Stimulated activated CD4-positive, alpha-beta T cell treated with anti-CD3 and anti-CD28 coated beads, Interleukin-1b, Interleukin-23, amount 100 ng/mL, for 1 hour (primary cell): ENCODE measurements at places on chromosomes 7 and 10.
A peak's percentile ranks its signal among the peaks of the same experiment; 100 is the strongest.

DNA sequence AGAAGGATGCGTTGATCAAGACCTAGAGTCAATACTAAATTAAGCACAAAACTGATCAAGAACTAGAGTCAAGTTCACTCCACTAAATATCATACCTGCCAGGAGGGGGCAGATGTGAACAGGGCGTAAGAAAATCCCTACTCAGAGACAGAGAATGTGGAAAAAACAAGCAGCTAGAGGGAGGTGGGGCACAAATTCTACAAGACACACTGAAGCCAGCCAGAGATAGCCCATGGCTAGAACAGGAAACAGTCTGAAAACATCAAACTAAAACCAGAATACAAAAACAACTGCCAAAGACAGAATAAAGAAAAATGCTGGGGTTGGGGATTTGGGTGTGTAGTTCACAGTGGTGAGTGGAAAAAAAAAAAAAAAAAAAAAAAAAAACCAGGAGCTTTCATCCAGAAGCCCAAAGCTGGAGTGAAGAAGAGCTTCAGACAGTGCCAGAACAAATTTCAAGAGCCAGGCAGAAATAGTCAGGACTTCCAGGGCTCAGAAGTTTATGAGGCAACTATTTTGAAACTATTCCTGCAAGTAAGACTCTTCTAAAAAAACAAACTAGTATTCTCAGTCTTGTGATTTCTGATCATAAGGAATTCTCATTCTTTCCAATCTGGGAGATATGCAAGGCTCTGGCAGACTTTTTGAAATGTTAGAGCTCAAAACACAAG lies 118.3 kb downstream of the CCDC71L start:
- DNase-seq: peak; percentile 7

GRCh38 chr10:25257646-25258045 lies 82.8 kb downstream of the GPR158 start:
- no peak for DNase-seq

DNA sequence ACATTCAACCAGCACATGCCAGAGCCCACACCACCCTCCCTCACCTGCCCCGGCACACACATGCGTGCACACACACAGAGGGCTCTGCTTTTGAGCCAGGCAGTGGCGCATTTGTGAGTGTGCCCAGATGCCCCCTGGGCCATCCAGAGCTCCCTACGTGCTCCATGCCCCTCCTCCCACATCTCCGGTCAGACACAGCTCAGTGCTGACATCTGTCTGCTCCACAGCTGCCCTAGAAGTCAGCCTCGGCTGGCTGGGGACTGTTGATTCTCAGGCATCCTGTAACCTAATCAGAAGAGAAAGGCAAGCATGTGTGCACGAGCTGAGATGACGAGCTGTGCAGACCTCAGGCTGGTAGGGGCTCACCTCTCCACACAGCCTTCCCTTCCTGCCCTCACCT lies 135.1 kb downstream of the ZMIZ1 start:
- no peak for DNase-seq

DNA sequence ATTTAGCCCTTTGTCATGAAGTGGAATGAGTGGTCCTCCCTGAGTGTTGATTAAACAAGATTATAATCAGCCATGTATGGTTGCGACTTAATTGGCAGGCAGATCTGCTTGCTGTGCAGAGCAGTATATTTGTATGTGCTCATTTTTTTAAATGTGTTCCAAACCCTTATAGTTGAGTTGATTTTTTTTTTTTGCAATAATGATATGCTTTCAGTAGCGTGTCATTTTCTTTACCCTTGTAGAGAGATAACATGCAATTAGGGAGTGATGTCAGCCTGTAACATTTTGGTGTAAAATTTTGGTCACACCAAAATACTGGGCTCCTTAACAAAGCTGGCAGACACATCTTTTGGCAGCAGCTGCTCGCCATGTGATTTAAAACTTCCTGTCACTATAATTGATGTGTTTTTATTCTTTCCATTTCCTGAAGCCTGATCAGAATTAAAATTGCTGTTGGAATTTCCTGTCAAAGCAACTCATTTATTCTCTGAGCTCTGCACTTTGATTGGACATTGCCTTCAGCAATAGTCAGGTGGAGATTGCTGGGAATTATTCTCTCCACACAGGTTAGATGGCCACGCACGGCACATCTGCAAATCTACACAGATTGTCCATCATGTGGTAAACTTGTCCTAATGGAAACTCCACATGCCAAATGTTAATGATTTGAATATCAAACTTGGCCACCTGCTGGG lies 125.3 kb downstream of the DYNC1I1 start:
- no peak for DNase-seq

GRCh38 chr7:18541181-18541870 lies 45.8 kb downstream of the HDAC9 start:
- DNase-seq: no peak

GRCh38 chr7:36448781-36449379 lies 59.2 kb downstream of the ANLN start:
- DNase-seq: no peak

DNA sequence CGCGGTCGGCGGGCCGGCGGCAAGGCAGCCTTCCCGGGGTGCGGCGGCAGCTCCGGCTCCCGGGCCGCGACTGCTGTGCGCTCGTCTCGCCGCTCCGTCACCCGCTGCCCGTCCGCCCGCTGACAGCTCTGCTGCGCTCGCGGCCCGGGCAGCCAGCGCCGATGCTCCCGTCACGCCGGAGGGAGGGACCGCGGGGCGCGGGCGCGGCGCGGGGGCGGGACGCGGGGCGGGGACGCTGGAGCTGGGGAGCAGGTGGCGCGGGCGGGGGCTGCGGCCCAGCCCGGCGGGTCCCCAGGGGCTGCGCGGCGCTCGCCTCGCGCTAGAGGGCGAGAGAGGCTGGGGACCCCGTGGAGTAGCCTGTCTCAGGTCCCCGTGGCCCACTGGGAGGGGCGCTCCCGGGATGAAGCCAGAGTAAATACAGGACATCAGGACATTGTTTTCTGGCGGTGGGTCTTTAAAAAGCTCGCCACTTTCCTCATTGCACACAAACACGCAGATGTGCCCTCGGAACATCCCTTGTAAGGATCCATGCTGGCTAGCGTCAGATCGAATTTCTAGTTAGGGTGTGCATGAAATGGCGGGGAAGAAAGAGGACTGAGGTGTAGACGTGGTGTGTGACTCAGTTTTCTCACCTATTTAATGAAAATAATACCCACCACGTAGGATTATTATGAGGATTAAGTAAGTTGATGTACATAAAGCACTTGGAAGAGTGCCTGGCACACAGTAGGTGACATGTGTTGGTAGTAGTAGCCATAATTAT lies at the start of gene ELAPOR2:
Gene ELAPOR2, minus strand, starts transcription at position 130 of the 763 bp plus-strand sequence. CDS start 141 bp downstream, outside the sequence.
- peak; percentile 39 for DNase-seq

- no peak for DNase-seq
Observed at GRCh38 chr10:130741901-130742855, 569.3 kb downstream of the TCERG1L start.

GRCh38 chr7:3591944-3592343 lies 290.9 kb downstream of the SDK1 start:
- DNase-seq: no peak

DNA sequence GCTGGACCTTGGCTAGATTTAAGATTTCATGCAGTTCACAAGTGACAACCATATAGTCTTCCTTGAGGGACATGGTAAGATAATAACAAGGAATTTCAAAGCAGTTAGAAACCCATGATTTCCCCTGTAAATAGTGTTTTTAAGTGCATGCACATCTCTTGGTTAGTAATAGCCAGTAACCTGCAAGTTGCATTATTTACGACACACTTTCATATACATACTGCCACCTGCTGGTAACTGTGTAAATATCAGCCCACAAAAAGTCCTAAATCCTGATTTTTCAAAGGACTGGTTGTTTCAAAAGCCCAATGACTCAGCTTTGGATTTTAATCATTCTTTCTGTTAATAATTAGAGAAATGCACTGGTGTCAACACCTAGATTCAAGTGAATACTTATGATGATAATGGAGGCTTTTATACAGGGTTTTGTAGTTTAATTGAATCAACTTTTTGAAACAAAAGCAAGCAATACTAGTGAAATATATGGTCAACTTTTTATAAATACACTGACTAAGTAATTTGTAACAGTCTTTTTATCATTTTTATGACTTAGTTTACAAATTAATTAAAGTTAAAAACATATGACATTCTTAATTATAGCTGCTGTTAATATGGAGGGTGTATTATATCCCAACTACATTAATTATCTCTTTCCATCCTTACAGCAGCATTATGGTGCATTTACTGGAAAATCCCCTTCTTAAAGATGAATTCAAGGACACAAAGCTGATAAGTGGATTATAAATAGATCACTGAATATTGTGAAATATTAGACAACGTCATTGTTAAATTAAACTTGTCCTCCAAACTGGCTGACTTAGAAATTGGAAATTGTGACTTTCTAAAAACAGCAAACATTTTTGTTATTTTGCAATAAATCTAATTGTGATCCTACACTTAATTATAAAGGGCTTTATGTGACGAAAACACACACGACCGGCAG lies 367.7 kb upstream of the SEMA3D start:
- no peak for DNase-seq

- DNase-seq: peak; percentile 83
Observed at GRCh38 chr10:69408318-69409175, 8.2 kb downstream of the TACR2 start.

DNA sequence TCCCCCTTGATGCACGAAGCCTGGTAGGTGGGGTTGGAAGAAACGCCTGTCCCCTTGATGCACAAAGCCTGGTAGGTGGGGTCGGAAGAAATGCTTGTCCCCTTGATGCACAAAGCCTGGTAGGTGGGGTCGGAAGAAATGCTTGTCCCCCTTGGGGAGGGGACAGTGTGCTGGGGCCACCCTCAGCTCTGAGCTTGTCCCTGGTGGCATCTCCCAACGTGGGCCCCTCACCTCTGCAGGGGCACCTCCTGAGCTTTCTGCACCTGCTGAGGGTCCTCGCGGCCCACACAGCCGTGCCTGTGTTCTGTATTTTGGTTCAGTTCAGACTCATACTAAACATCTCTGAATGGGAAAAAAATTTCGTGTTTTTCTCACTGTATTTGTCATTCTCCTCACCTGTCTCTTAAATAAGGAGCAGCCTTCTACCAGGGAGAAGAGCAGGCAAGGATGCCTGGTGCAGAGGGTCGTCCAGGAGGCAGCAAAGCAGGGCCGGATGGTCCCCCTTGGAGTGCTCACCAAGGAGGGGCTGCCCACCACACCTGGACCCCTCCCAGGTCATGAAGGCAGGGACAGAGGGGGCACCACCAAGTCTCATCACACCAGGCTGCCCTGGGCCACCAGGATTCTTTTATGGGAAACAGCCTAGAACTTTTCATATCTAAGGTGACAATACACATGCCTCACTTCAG lies 24.7 kb downstream of the VIPR2 start:
- no peak for DNase-seq

DNA sequence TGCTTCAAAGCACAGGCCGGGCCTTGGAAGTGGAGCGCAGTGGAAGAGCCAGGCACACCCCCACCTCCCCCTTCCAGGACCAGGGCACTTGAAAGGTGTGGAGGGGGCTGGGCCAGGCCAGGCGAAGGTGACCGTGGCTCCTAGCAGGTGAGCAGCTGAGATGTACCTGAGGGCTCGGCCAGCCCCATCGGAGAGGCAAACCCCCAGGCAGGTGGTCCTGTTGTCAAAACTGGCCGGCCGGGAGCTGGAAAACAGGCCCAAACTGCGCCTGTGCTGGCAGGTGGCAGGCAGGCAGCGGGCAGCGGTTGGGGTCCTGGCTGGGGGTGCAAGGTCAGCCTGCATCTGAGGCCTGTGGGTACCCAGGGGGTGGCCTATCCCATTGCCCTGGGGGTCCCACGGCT lies 96.4 kb upstream of the DNAAF5 start:
- no peak for DNase-seq

GRCh38 chr7:21962677-21963076 lies 17.0 kb upstream of the CDCA7L start:
- DNase-seq: no peak

- no peak for DNase-seq
Observed at GRCh38 chr10:129323879-129324278, 143.2 kb upstream of the MGMT start.

DNA sequence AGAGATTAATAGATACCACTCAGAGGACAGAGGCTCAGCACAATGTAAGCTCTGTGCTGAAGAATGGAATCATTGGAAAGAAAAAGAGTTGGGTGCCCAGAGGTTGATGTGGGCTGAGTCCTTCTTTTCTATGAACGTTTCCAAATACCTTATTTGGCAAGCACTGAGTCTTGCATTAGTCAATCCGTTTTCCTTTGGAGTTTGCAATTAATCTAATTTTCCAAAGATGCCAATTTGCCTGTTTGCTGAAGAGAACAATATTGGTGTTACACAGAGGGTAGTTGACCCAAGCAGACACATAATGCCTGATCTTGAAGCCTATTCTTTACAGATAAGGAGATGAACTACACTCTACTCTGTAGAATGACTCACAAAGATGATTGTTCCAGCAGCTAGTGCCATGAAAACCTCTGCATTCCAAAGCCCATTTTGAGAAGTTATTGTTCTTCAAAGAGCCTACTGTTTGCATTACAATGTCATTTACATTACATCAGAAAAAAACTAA lies 55.4 kb upstream of the MET start:
- DNase-seq: no peak

DNA sequence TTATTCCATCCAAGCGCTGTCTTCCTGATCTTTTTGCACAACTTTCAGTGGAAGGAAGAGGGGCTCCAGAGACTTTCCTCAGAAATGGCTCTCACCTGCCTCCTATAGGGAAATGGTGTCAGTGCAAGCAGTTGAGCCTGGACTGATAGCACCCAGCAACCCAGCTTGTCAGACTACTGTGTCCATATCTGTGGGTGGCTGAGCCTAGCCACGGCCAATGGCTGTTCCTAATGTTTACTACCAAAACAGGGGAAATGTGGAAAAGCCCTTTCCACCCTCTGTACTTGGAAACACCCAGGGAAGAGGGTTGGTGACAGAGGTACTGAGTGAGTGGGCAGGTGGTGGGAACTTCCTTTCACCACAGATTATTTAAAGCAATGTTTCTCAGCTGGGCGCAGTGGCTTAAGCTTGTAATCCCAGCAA lies 4.3 kb upstream of the YKT6 start:
- no peak for DNase-seq

- DNase-seq: no peak
Observed at GRCh38 chr10:11424456-11425295, 186.8 kb downstream of the USP6NL start.

DNA sequence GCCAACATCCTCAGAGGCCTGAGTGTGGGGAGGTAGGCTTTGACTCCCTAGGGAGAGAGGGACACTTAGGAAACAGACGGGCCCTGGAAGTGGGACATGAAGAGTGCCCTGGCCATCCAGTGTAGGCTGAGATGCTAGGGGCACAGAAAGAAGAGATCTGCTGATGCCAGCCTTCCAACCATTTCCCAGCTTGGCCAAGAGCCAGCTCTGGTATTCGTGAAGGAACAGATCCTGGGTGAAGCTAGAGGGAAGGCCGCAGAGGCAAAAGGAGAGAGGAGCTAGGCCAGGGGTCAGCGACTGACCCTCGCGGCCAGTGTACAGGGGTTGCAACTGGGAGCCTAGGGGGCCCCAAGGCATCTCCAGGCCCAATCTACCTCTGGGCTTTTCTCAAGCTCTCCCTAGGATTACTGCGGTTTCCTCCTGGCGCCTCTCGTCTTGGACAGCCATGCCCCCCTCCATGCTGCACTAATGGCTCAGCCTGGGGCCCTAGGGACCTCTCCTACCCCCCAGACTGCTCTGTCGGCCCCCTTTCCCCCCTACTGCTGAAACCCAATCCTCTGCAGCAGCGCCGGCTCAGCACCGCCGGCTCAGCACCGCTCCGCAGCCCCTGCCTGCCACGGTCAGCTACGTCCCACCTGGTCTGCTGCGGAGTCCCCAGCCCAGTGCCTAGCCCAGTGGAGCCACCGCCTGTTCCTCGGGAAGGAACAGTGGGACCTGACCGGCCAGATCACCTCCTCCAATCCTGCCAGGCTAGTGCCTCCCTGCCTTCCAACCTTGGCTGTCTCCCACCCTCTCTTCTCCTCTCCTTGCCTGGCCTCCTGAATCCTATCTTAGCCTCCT lies at the start of gene ASIC3:
Gene ASIC3, plus strand, starts transcription at position 556 of the 840 bp plus-strand sequence. CDS start 355 bp downstream, outside the sequence.
- DNase-seq: no peak
